ENCODE measurements at places on chromosomes 4 and X. TPM values are rescaled to one million over a fixed set of nuclear protein-coding genes. Genes with fewer than 3 reads are reported as not detected.

DNA sequence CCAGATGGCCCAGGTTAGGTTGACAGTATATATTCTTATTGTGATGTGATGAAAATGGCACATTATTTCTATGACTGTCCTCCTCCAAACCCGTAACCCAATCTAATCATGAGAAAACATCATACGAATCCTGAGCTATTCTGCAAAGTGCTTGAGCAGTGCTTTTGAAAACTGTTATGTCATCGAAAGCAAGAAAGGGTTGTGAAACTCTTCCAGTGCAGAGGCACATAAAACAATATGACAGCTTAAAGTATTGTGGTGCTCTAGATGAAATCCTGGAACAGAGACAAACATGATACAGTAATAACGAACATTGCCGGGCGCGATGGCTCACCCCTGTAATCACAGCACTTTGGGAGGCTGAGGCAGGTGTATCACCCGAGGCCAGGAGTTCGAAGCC is 1648.0 kb downstream of the STIM2 start:
- no peak for DNase-seq

GRCh38 chr4:16694173-16694883 is 204.1 kb downstream of the LDB2 start:
- no peak for DNase-seq

DNA sequence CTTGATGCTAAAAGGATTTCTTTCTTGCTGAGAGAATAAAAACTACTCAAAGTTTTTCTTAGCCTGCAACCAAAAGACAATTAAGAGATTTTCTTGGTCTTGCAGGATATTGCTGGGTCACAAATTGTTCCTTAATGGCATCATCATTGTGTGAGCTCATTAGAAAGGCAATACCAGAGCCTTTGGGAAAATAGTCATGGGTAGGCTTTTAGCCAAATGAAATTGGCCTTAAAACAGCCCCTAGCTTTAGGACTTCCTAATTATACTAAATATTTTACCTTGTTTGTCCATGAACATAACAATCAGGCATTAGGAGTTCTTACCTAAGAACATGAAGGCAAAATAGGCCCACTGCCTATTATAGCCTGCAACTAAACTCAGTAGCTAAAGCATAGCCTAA is 10.4 kb upstream of the FAM13A start:
- no peak for DNase-seq

DNA sequence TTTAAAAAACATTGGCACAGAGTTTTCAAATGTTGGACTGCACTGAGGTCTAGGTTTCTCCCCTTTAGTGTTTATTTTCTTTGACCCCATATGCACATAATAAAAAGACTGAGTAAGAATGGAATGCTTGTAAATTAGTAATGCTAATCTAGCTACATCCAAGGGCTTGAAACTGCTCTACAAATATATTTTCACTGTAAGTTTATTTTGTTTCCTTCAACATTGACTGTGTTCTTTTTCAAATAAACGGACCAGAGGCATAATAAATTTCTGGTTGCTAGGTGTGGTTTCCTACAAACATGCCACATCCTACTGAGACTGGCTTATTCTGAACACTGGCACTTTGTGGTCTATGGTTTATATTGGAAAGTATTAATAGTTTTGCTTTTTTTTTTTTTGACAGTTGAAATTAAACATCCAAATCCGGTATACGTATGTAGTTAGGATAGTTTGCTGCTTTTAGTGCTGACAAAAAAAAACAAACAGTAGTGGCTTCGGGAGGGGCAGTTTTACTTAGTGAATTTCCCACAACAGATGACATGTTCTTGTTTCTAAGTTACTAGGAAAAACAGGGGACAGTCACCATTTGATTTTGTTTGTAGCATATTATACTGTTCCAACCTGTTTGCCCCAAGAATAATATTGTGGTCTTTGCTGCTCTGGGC is 13.2 kb downstream of the CA5B start:
- DNase-seq = no peak

DNA sequence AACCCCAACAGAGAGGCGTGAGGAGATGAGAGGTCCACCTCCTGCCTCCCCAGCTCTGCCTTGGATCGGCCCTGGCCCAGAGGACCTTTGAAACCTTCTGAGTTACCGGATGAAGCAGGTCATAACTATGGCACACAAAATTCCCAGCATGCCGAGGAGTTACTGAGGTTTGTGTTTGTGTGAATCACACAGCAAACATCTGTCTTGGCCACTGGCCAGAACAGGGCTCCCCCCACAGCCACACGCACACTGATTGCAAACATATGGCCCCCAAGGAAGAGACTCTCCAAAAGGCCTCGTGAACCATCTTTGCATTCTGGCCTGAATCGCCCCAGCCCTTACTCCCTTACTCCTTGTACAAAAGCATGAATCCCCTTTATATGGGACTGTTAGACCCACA is 18.9 kb downstream of the RPS4X start:
- DNase-seq = no peak

DNA sequence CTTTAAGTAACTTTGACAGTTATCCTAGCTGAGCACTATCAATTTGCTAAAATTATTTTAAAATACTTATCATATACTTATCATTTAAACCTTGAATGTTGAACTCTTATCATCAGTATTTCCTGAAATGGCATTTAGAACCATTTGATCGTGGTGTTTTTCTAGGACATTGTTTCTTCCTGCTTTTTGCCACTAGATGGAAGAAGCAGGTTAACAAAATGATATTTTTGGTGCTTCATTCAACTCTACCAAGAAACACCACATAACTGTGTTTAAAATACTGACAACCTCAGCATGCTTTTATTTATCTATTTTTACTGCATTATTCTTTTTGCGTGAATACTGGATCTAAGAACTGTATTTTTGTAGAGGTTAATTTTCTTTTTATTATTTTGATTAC is 44.6 kb downstream of the C4orf33 start:
- no peak for DNase-seq

DNA sequence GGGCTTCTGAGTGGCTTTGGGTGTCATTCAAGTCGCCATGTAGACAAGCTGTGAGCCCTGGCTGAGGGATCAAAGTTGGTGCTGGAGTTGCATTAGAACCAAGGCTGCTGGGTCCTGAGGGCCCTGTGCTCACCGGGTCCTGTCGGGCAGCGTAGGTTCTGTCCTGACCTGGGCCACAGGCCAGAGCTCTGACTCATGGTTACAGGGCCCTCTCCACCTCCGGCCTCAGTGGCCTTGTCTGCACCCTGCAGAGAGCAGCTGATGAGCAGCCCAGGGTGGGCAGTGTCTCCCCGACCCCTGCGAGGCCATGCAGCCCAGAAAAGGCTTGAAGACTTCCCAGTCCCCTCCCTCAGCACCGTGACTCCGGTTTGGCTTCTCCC is 22.5 kb downstream of the ATP2B3 start:
- no peak for DNase-seq

DNA sequence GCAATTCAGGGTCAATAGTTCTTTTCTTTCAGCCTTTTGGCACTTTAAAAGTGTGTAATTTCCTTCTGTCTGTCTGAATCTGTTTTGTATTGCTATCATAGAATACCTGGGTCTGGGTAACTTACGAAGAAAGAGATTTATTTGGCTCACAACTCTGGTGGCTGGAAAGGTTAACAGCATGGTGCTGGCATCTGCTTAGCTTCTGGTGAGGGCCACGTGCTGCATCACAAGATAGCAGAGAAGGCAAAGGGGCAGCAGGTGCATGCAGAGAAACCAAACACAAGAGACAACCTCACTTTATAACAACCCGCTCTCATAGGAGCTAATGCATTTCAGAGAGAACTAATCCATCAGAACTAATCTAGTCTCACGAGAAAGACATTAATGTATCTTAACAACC is 18.8 kb downstream of the RGN start:
- DNase-seq = no peak

GRCh38 chr4:146029939-146030710 is 91.5 kb upstream of the ZNF827 start:
- DNase-seq = no peak

DNA sequence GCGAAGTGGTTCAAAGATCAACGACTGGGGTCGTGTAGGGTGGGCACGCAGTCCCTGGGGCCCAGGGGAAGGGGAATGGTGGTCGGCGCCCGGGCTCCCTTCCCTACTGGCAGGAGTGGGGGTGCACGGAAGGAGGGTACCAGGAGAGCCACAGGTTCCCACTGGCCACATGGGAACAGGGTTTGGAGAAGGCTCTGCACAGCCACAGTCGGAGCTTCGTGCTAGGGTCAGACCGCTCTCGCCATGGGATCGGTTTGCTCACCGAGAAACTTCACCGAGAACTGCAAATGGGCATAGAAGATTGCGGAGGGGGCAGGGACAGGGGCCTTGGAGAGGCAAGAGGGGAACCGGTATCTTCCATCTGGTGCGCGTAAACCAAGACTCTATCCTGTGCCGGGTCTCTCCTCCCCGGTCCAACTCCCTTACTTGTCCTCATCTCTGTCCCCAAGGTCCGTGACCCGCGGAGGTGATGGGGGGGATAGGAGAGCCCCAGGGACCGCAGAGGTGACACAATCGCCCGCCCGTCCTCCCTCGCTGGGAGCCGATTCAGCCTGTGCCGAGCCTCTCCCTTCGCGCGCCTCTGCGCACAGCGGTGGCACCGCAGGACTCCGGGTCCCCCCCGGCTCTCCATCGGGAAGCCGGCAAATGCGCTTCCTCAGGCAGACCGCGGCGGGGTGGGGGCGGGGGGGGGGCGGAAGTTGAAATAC is 1.0 kb downstream of the SCD5 start:
- DNase-seq = peak; percentile 25

Gene PNMA5
- total RNA-seq = not detected

Gene CXCL9
- total RNA-seq = 0.22 TPM

Gene HCCS
- 60.9 TPM for total RNA-seq

Gene N4BP2
- 5.0 TPM for total RNA-seq

Gene KIAA1210
- not detected for total RNA-seq

Gene MAGEE2
- 0.08 TPM for total RNA-seq

Gene IL1RAPL1
- total RNA-seq = 1.9 TPM

Gene CBR4
- total RNA-seq = 25.9 TPM

Gene ENPP6
- not detected for total RNA-seq

Gene REELD1
- not detected for total RNA-seq

Measured in left ventricle myocardium inferior (tissue), 1 donor.